Natural killer cell (primary cell): ENCODE measurements at places on chromosomes 1 and 21. TPM values are rescaled to one million over a fixed set of nuclear protein-coding genes. Genes with fewer than 3 reads are reported as not detected.

The COL16A1 gene
- not detected for total RNA-seq

The PTGFRN gene
- total RNA-seq, result 1.4 TPM

The SLC16A4 gene
- 0.34 TPM for total RNA-seq

The LCE1C gene
- not detected for total RNA-seq

The SMIM1 gene
- total RNA-seq, result 1.6 TPM

The KRTAP10-10 gene
- total RNA-seq, result not detected
